ENCODE measurements at places on chromosomes 7 and 10. TPM values are rescaled to one million over a fixed set of nuclear protein-coding genes. Genes with fewer than 3 reads are reported as not detected.

The BET1 gene
- 38.0 TPM for total RNA-seq

- no peak for DNase-seq
Observed at GRCh38 chr10:77158666-77159065, 478.9 kb downstream of the KCNMA1 start.

The ACSM6 gene
- total RNA-seq: not detected

The HOXA1 gene
- total RNA-seq: 0.23 TPM

GRCh38 chr10:78455811-78456210 is 422.1 kb downstream of the RPS24 start:
- no peak for DNase-seq

The ANKRD61 gene
- total RNA-seq: 0.18 TPM

The FEZF1 gene
- total RNA-seq: 0.61 TPM

GRCh38 chr10:54585572-54585971 is 215.5 kb downstream of the PCDH15 start:
- DNase-seq: no peak

DNA sequence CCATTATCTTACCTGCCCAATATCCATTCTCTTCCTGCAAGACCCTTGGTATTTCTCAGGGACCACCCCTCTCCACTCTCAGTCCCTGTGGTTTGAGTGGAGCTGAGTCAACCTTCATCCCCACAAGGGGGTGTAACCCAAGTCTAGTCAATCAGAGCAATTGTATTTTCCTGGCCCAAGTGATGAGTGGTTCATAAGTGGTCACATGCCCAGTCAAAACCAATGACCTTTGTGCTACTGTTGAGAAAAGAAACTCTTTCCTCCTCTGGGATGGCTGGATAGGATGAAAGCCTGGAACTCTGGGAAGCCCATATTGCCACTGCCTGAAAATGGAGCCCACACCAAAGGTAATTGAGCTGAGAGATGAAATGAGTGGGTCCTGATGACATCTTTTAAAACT is 93.6 kb downstream of the SNX10 start:
- no peak for DNase-seq

The STN1 gene
- total RNA-seq: 17.3 TPM

- DNase-seq: peak; percentile 19
Observed at GRCh38 chr10:14838582-14839304, 637 bp downstream of the HSPA14 start.

DNA sequence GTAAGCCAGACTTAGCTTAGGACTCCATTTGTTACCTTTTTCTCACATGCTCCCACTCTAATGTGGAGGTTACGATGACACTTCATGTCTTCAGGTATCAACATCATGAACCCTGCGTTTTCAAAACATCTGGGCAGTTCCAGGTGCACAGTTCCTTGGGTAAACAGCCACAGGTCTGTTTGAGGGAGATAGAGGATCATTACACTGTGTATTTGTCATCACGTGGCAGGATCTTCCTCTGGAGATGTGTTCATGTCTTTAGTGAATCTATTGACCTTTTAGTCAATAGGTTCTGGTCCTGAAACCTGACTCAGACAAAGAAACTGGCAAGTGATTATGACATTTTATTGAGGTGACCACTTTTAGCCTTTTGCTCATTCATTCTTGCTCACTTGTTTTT is 145.5 kb downstream of the ANKRD7 start:
- DNase-seq: no peak

GRCh38 chr7:51705701-51706100 is 389.1 kb upstream of the COBL start:
- no peak for DNase-seq

- DNase-seq: peak; percentile 85
Observed at GRCh38 chr10:132571650-132572544, 34.3 kb downstream of the INPP5A start.

GRCh38 chr7:42502022-42502421 is 265.0 kb upstream of the GLI3 start:
- peak; percentile 46 for DNase-seq

The UCN3 gene
- not detected for total RNA-seq

- DNase-seq: no peak
Observed at GRCh38 chr10:106082865-106083264, 1081.6 kb downstream of the SORCS1 start.

DNA sequence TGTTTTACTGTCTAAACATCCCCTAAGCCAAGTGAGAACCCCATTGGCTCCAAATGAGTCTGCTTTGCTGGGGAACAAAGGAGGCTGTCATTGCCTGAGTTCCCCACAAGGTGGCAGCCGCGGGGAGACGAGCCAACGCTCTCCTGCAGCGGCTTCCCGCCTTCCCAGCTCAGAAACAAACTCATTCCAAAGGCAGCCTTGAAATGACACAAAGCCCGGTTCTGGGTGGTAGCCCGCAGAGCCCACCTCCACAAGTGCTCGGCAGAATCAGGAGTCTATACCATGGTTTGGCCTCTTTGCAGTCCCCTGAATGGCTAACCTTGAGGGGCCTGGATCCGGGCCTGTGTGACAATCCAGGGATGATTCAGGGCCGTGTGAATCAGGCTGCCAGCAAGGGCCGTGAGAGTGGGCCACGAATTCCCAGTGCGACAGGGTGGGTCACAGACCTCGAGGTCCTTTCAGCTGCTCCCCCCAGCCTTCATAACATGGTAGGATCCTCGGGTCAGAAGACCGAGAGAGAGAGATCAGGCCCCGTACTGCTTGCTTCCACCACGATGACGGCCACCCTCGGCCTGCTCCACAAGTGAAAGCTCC is 79.7 kb downstream of the DLG5 start:
- peak; percentile 33 for DNase-seq

The GPR26 gene
- 0.09 TPM for total RNA-seq

DNA sequence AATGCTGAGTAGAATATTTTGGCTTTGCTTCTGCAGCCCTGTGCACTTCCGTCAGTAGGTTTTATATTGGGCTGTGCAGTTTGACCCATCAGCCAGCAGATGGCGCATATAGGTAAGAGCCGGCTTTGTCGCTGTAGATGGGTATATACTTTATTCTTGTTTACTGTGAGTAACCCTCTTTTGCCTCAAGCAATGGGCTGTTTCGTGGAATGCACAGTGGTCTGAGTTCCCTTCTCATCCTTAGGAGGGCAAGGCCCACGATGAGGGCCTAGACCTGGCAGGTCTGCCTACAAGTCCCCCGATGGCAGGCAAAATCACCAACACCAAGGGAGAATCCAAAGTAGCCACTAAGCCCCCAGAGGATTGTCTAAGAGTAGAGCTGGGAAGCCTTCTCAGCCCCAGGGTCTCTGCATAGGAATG is 1002.9 kb upstream of the KCND2 start:
- DNase-seq: peak; percentile 25

The ICA1 gene
- 8.0 TPM for total RNA-seq

GRCh38 chr7:142177869-142178268 is 66.4 kb downstream of the MGAM2 start:
- DNase-seq: peak; percentile 69

DNA sequence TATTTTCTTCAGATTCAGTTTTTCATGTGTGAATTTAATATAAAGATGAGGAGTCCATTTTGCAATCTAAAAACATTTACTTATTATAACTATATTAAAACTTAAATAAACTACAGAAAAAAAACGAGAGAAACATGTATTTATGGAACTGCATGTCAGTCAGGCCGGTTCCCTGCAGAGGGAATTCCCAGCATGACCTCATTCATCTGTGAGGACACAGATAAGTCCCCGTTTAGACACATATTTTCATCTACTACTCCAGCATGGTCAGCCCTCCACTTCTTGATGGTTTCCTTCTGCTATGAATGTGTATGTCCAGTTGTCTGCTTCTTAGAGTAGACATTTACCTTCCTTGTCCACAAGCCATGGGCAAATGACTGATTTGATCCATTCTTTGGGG is 339.1 kb downstream of the SEMA3D start:
- DNase-seq: no peak

DNA sequence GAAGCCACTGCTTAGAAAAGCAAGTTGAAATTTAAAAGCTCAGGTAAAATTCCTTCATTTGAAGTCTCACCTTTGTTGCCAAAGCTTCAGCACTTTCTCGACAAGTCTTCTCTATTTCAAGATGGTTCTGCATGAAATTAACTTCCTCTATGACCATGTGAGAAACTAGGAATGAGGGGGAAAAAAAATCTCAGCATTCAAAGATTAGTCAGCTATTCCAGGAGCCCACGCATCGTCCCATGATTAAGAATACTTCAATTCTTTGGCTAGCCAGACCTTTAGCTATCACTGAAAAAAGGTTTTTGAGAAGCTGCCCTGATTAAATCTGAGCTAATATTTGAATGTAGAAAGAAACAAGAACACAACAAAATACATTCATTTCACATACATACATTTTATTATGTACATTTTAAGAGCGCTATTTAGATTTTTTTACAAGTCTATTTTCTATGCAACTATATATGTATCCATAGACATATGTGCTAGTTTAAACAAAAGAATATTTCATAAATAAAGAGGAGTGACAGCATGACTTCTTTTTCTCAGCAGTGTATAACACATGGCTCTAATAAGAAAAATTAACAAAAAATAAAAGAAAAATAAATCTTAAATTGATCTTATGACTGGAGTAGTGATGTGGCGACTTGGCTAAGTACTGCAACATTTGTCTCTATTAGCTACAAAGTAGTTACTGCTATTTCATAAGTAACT is 44.8 kb downstream of the SHTN1 start:
- peak; percentile 79 for DNase-seq

DNA sequence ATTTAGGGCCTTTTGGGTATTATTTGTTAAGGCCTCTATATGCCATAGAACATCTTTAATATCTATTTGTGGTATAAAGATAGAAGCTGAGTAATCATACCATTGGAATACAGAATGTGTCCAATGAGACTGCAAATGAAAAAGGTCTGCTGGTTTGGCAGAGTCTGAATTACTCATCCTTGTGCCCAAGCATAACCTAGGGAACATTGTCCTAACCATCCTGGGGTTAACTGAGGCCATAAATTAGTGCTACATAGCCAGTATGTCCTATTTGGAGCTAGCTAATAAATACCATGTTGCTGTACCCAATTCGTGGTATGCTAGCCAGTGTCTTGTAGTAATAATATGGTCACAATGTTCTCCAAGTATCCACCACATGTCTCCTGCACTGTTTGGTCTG is 117.1 kb downstream of the ANKRD26 start:
- no peak for DNase-seq

DNA sequence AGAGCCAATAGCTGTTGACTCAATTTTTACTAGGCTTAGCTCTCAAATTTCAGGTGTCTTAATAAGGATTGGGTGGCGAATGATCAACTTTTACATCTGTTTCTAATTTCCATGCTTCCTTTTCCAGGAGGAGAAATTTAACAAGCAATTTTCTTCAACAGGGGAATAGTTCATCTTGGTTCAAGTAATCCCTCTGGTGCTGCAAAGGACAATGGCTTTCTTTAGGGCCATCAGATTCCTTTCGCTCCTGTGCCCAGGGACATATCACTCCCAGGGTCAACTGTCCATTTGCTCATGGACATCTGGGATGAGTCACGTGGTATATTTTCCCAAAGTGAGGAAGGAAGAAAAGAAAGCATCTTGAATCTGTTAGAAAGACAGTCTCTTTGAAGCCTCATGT is 313.3 kb downstream of the FRMD4A start:
- peak; percentile 46 for DNase-seq

DNA sequence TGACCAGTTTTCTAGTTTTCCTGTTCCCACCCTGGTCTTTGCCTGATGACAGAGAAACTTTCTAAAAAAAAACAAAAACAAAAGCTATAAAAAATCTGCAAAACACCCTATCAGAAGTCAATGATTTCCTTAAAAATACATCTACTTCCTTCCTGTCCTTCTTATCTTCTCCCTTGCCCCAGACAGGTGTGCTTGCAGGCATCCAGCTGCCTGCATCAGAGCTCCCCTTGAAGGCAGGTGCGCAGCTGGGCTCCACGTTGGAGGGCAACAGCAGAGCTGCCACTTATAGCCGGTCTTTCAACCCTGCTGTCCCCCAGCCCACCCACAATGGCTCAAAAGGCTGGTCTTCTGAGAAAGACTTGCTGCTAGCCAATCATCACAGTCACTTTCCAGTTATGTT is 29.8 kb downstream of the UBE2D4 start:
- no peak for DNase-seq
